GM12892 (cell line): ENCODE measurements at places on chromosomes 4 and X.
A peak's percentile ranks its signal among the peaks of the same experiment; 100 is the strongest.

- DNase-seq: peak; percentile 77
Observed at GRCh38 chr4:40856840-40857362, 107.1 kb downstream of the NSUN7 start.

DNA sequence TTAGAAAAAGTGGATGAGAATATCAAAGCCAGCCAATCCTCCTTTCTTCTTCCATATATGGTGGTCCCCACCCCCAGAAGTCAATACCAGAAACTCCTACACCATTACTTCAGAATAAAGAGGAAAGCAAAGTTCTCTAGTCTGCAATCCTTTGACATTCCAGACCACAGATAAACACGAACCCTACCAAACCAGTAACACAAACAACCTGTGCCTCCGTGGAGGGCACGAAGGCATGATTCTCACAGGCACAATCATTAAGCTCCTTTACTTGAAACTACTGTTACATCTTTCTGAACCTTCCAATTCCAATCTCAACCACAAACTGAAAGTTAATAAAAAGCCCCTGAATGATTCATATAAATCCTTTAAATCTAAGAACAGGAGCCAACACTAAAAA lies 16.3 kb downstream of the MAML3 start:
- DNase-seq: no peak

DNA sequence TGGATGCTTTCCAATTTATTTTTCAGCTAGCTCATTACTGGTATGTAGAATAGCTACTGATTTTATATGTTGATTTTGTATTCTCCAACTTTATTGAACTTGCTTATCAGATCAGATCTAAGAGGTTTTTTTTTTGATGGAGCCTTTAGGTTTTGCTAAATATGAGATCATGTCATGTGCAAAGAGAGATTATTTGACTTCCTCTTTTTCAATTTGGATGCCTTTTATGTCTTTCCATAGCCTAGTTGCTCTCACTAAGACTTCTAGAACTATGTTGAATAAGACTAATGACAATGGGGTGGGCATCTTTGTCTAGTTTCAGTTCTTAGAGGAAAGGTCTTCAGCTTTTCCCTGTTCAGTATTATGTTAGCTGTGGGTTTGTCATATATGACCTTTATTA lies 11.7 kb downstream of the MAGEE1 start:
- DNase-seq: no peak

GRCh38 chrX:155143959-155144548 lies 72.2 kb upstream of the VBP1 start:
- no peak for DNase-seq

GRCh38 chrX:97790850-97791249 lies 907.1 kb downstream of the RPA4 start:
- DNase-seq: no peak

- DNase-seq: no peak
Observed at GRCh38 chr4:98540803-98541202, 117.6 kb downstream of the TSPAN5 start.
